ENCODE measurements at places on chromosomes 2 and 18. TPM values are rescaled to one million over a fixed set of nuclear protein-coding genes. Genes with fewer than 3 reads are reported as not detected.

- DNase-seq = no peak
These were observed 164.5 kb upstream of the SIX3 start for GRCh38 chr2:44777036-44777435.

DNA sequence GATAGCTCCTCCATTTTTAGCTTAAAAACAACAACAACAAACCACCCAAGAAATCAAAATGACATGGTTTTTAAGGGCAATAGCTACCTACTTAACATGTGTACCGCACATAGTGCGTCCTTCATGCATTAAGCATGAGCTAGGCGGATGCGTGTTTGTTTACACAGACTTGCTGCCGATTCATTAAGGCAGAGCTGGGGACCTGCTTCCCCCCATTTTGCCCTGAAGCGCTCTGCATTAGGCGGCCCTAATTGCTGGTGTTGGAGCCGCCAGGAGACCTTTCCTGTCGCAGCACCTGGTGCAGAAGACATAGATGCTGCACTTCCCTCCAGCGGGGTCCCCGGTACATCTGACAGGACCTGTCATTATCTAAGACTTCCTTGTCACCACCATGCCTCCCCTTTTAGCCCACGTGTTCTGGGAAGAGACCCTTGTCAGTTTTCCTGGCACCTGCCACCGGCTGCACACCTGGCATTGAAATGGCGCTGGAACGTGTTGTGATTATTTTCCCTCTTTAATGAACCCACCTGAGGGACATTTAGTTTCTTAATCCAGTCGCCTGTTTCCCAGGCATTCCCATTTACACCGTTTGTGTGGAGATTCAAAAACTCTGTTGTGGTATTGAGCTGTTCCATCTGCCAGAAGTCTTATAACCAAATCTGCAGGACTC, 261.1 kb upstream of the RAB12 start:
- DNase-seq = no peak

DNA sequence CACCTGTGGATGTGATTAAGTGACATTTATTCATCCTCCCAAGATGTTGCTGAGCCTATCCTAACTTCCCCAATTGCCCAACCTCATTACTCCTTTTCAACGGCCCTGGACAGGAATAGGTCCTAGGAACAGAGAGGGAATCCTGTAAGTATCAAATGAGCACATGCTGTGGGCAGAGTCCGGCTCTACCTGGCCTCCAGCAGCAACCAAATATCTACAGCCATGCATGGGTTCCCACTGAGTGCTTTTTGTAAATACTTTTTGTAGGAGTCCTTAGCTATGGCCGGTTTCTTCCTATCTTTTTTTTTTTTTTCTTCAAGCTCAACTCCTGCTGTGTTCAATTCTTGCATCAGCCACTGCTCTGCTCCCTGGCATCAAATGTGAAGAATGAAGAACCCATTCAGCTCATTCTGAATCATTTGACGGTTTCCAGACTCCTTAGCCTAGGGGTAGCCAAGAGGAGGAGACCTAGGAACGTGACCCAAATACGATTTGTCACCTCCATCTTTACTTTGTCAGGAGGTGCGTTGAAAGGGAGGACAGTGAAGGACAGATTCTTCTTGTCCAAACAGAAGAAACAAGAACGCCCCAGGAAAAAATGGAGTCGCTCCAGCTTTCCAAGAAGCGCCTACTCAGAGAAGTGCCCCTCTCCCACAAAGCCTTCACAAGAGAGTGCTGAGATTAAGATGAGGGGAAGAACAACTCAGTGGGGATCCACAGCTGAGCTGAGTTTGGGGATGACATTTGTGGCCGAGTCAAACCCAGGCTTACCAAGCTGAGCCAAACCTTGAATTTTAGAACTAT, 46.7 kb upstream of the LCLAT1 start:
- no peak for DNase-seq

- no peak for DNase-seq
These were observed 227.2 kb upstream of the KLHL29 start for GRCh38 chr2:23157812-23158211.

GRCh38 chr2:95385570-95385984, 16.9 kb upstream of the FAHD2A start:
- DNase-seq = no peak

DNA sequence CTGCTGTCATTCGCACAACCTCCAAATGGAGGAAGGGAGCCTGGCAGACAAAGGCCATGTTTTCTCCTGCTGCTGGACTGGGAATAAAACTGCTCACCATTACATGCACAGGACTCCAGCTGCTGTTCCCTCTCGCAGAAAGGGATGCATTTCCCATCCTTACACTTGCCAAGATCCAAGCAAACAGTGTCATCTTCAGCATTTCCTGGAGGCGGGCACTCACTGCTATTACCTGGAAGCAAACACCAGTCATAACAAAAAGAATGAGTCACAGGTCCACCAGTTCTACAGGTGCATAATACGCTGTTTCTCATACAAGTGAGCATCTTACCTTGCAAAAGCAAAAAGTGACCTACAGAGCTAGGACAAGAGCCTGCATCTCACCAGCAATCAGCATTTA, 22.7 kb downstream of the IAH1 start:
- DNase-seq = no peak

- peak; percentile 64 for DNase-seq
These were observed 45.5 kb upstream of the MSH2 start for GRCh38 chr2:47357483-47357882.

DNA sequence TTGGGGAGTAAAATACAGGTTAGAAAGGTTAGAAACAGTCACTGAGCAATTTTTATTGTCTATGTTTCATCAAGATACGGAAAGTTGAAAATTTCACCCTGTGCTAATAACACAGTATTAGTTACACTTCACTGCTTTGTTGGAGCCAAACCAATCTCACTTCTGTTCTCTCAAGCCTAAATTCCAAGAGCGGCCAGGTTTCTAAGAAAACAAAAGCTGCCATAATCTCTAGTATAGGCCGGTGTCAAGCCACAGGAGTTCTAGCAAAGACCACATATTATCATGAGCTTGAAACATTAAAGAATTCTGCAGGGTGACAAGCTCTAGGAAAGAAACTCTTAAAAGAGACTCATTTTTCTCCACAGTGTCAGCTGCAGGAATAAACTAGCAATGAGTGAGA, 128.7 kb downstream of the TXNL1 start:
- no peak for DNase-seq

DNA sequence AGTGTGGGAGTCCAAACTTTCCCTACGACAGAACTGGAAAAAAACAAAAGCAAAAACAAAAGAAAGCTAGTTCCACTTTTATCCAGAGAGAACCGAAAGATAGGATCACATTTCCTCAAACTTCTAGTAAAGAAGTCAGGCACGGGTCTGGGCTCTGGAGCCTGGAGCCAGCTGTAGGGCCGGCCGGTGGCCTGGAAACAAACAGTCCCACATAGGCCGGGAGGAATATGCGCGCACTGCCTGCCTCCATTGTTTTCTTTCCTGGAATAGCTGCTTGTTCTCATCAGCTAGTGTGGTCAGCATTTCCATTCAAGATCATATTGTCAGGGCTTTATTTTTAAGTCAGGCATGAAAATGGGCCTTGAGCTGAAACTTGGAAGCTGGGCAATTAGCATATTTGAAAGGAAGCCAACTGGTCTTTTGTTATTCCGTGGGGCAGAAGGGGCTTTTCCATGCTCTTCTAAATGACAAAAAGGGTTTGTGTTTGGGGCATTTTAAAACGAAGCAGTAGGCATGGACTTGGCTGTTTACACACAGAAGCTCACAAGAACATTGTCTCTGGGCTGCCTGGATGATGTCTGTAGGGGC, 58.7 kb upstream of the RFX8 start:
- DNase-seq = no peak

GRCh38 chr2:18047213-18047611, 168.7 kb downstream of the KCNS3 start:
- DNase-seq = no peak

GRCh38 chr18:40532046-40532445, 1423.0 kb upstream of the PIK3C3 start:
- DNase-seq = no peak

DNA sequence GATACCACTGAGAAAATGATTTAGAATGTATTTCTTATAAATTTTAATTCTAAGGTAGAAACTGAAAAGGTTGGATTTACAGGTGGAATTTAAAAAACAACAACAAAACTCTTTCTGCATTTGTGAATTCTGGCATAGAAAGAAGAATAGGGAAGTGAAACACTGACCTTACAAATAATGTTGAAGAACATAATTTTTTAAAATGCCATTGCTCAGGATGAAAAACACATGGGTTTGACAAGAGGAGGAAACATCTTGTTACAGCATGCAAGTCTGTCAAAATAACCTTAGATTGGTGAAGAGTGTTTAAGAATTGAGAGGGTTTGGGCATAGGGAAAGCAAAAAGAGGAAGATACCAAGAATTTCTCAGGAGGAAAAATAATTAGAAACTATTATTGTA, 184.3 kb downstream of the UBE2E3 start:
- no peak for DNase-seq

GRCh38 chr2:1656326-1656960, 87.9 kb downstream of the PXDN start:
- DNase-seq = no peak

DNA sequence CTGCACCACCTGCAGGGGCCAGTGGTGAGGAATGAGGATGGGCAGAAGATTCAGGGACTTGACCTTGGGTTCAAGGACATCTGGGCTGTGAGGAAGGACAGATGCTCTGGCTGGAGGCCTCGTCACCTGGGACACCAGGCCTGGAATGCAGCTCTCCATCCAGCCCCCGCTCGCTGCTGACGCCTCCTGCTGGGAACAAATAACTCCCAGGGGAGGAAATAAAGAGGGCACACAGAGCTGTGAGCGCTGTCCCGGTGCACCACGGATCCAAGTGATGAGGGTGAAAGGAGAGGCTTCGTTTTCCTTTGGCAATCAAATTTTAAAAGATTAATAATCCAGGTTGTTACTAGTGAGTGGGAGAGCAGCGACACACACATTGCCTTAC, 368.0 kb upstream of the MYT1L start:
- no peak for DNase-seq

The PLGLB2 gene
- total RNA-seq = 0.26 TPM

The TACR1 gene
- total RNA-seq = 25.4 TPM

The NR4A2 gene
- 15.9 TPM for total RNA-seq

The MYL12B gene
- 345 TPM for total RNA-seq

The FHOD3 gene
- 0.26 TPM for total RNA-seq

The NOSTRIN gene
- total RNA-seq = 181 TPM

The NPHP1 gene
- 9.4 TPM for total RNA-seq

The SCN3A gene
- total RNA-seq = 2.4 TPM

The EGR4 gene
- total RNA-seq = not detected

The DAPL1 gene
- total RNA-seq = not detected

The GPAT2 gene
- 5.4 TPM for total RNA-seq

The BZW1 gene
- 322 TPM for total RNA-seq

Data from uterus (tissue), 4 donors.